ENCODE measurements at places on chromosomes 3 and 15.
A peak's percentile ranks its signal among the peaks of the same experiment; 100 is the strongest.

DNA sequence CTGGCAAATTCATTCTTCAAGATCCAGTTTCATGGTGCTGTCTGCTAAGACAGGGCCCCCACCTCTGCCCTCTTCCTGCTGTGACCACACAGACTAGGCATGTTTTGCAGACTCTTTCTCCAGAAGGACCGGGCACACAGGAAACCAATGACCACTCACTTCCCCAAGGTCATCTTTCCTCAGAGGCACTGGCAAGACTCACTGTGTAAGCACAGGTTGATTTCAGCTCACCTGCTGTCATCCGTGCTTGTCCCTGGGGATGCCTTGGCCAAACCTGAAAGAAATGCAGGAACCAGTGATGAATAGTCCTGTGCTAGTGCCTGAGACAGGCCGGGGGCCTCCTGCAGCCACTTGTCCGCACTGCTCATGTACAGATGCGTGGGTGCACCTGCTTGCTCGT is 33.5 kb downstream of the ALS2CL start:
- no peak for DNase-seq

GRCh38 chr3:172591876-172592771 is 68.9 kb upstream of the TNFSF10 start:
- peak; percentile 93 for DNase-seq

DNA sequence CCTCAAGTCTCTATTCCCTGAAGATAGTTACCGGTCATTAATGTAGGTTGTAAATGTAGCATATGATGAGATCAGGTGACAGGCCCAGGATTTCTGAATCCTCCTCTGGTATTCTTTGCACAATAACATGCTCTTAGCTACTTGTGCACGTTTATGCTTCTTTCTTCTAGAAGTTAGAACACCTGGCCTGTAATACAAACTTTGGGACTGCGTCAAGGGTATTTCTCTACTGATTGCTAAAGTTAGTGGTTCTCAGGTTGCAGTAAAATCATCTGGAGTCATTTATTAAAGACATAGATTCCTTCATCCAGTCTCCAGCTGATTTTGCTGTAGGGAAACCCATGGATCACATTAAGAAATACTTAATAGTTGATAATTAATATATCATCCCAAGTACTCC is 48.0 kb downstream of the UNC13C start:
- no peak for DNase-seq

- DNase-seq: no peak
Observed at GRCh38 chr3:23112491-23112890, 90.6 kb upstream of the UBE2E2 start.

DNA sequence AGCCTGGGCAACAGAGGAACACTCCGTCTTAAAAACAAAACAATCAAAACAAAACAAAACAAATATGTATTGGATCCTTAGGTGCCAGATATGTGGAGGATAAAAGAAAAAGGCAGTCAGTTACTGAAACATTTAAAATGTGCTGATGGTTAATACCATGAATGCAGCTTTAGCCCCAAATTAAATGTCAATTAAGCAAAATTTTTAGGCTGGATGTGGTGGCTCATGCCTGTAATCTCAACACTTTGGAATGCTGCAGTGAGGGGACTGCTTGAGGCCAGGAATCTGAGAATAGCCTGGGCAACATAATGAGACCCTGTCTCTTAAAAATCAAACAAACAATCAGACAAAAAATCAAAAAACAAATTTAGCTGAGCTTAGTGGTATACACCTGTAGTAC is 8.5 kb upstream of the CHMP2B start:
- DNase-seq: no peak

GRCh38 chr15:64621056-64621455 is 154.3 kb downstream of the RBPMS2 start:
- no peak for DNase-seq

DNA sequence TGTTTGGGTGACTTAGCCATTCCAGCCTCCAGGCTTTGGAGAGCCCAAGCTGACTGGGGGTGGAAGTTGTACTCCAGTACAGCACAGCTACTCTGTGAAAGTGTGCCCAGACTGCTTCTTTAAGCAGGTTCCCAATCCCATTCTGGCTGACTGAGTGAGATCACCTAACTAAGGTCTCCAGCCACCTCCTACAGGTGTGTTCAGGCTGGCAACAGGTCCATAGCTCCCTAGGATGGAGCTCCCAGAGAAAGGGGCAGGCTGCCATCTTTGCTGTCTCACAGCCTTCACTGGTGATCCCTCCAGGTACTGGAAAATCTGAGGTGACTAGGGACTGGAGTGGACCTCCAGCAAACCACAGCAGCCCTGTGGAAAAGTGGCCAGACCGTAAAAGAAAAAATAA is 445.3 kb upstream of the KCNMB2 start:
- no peak for DNase-seq

Measured in stimulated activated CD4-positive, alpha-beta T cell treated with anti-CD3 and anti-CD28 coated beads, Interleukin-1b, Interleukin-23, amount 100 ng/mL, for 48 hours (primary cell).